ENCODE measurements at places on chromosomes 3 and 15.

GRCh38 chr3:65268426-65268825 lies 580.6 kb upstream of the ADAMTS9 start:
- DNase-seq = no peak

GRCh38 chr15:67821784-67822440 lies 3.4 kb upstream of the SKOR1 start:
- peak; percentile 74 for DNase-seq

DNA sequence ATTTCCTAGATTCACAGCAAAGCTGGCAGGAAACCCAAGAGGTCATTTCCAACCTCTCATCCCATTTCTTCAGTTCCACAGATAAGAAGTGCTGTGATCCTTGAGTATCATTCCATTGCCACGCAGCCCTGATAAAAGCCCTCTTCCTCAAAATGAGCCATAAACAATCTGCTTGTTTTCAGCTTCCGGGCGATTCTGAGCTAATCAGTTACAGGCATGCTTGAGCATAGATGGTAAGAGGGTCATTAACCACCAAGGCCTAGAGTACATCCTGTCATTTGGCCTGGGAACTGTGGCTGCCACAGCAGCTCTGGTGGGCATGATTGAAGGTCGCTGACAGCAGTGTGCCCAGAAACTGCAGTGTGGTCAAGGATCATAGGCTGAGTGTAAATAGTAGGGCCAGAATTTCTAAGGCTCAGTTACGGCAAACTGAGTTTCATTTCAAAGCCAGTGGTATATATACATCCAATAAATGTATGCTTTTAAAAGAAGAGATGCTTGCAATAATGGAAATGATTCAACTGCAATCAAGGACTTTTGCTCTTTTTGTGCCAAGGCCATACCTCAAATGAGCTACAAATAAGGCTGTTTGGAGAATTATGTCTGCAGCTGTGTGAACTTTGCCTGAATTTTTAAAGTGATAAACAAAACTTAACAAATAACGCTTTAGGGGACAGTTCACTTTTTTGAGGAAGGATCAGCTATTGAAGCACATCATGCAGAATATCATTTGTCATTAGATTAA lies 47.3 kb downstream of the P3H2 start:
- DNase-seq = peak; percentile 39

- no peak for DNase-seq
These were observed 29.1 kb downstream of the SCG5 start for GRCh38 chr15:32670623-32671022.

- no peak for DNase-seq
These were observed 6.5 kb downstream of the PSMD2 start for GRCh38 chr3:184305577-184305976.

GRCh38 chr15:64634576-64635498 lies 140.6 kb downstream of the RBPMS2 start:
- no peak for DNase-seq

- no peak for DNase-seq
These were observed 303.9 kb upstream of the ALCAM start for GRCh38 chr3:105062853-105063252.

DNA sequence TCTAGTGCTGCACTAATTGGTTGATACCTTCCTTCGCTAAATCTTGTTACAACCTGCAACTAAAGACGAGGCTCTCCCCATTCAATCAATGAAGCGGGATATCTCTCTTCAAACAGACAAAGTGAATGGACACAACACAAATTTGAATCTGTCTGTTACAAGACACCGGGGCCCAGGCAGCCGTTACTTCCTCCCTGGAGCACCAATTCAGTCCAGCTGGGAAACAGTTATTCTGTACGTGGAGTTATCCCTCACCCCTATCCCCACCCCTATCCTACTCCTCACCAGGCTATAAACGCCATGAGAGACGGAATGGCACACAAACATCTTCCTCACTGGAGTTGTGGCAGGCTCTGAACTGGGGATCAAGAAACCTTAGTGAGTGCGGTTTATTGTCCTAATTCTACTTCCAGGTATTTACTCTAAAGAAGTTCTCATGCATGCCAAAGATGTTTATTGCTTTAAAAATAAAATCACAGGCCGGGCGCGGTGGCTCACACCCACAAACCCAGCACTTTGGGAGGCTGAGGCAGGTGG lies 181.8 kb downstream of the FOXP1 start:
- no peak for DNase-seq

GRCh38 chr15:98528046-98528725 lies 120.2 kb upstream of the IGF1R start:
- DNase-seq = no peak

GRCh38 chr15:72796515-72797337 lies 13.2 kb upstream of the ADPGK start:
- DNase-seq = peak; percentile 93

DNA sequence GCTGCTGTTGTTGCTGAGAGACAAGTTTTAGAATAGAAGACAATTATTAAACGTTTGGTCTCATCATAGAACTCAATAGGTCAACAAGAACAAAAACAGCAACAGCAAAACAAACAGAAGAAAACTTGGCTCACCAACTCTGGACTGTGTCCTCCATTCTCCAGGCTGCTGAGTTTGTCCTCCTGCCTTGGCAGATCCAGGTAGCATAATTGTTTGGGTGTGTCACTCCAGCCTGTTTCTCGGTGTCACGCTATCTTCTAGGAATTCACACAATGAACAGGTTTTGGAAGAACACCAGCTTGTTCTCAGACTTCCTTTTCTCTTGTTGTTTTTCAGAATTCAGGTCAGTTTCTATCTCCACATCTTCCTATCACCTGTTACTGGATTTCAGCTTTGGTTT lies 34.7 kb downstream of the ARRDC4 start:
- no peak for DNase-seq

DNA sequence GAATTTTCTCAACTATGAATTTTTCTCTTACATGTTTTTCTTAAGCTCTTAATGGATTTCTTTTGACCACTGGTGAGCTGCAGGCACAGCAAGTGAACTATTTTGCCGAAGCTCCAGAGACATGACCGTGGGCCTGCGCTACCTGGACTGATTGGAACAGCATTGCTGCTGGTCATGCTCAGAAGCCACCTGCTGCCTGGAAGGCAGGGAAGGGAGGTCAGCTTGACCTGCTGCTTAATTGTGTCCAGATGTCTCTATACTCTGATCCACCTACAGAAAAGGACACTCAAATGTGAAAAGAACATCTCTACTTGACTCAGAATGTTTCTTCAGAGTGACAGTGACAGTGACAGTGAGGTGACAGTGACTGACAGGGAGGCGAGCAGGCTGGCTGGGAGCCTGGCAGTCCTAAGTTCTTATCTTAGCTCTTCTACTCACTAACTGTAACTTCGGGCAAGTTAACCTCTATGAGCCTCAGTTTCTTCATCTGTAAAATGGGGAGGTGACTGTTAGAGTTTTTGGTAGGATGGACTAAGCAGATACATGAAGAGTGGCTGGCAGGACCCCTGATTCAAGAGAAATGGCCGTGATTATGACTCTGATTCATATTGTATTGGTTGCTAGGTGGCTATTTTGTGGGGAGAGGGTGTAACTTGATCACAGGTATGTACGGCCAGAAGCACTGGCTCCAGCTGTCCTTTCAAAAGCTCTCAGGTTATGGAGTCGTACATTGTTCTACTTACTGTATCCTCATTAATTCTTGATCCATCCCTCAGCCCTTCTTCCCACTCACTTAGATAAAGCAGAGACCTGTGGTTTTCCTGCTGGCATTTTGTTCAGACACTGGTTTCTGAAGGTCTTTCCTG lies 54.8 kb upstream of the DLG1 start:
- DNase-seq = peak; percentile 41

DNA sequence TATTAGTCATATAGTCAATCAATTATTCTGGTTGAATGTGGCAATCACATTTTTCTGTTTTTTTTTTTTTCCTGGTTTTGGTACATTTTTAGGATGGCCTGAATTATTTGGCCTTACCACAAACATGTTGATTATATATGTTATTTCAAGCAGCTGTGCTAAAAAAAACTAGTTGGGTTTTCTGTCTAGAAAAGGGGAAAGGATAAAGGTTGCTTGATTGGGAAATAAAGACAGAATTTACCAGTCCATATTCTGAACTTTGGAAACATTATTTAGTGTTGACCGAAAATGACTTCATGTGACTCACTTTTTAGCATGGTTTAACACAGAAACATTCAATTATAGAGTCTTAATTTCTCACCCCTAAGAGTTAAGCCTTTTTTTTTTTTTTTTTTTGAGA lies 8.1 kb downstream of the MORF4L1 start:
- DNase-seq = no peak

GRCh38 chr3:61449327-61450040 lies 111.9 kb upstream of the PTPRG start:
- DNase-seq = no peak

DNA sequence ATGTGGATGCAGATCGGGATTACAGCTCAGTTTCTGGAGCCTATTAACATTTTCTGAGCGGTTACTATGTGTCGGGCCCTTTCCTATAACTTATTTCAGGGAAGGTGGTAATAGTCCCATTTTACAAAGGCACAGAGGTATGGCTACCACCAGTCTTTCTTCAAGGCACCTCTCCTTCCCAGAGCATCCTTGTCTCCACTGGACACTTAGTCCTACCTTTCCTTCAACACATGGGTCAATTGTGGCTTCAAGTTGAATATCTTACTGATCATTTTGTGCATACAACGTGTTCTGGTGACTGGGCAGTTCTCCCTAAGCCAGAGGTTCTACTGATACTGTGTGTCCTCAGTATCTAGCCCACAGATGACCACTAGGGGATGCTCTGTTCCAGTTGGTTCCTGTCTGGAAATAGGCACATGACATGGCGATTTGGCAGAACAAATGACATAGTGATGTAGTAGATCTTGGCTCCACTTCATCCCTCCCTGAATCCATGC lies 60.7 kb upstream of the CMTM8 start:
- peak; percentile 49 for DNase-seq

DNA sequence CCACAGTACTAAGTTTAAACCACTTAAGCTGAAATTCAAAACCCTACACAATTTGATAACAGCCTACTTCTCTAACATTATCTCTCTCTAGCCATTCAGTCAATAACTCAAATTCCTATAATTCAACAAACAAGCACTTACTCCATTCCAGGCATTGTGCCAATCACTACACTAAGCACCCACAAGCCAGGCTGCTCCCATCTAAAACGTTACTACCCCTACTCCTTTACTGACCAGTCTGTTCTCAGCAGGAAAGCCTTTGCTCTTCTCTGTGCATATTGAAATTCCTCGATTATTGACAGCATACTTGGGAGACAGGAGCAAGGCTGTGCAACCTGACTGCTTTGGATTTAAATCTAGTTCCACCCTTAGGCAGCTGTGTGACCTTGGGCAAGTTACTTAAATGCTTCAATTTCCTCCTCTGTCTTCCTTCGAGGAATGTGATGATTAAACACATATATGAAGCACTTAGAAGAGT lies 177.2 kb upstream of the THBS1 start:
- peak; percentile 66 for DNase-seq

- peak; percentile 16 for DNase-seq
These were observed 27.4 kb upstream of the PLXND1 start for GRCh38 chr3:129633751-129634481.

GRCh38 chr15:68375716-68376220 lies 56.2 kb downstream of the ITGA11 start:
- DNase-seq = no peak

DNA sequence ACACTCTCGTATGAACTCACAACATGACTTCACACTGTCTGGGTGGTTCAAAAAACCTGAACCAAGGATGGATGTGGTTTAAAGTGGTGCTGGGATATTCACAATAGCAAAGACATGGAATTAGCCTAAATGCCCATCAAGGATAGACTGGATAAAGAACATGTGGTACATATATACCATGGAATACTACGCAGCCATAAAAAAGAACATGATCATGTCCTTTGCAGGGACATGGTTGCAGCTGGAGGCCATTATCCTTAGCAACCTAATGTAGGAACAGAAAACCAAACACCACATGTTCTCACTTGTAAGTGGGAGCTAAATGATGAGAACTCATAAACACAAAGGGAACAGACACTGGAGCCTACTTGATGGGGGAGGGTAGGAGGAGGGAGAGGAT lies 3.3 kb upstream of the PRSS50 start:
- no peak for DNase-seq

DNA sequence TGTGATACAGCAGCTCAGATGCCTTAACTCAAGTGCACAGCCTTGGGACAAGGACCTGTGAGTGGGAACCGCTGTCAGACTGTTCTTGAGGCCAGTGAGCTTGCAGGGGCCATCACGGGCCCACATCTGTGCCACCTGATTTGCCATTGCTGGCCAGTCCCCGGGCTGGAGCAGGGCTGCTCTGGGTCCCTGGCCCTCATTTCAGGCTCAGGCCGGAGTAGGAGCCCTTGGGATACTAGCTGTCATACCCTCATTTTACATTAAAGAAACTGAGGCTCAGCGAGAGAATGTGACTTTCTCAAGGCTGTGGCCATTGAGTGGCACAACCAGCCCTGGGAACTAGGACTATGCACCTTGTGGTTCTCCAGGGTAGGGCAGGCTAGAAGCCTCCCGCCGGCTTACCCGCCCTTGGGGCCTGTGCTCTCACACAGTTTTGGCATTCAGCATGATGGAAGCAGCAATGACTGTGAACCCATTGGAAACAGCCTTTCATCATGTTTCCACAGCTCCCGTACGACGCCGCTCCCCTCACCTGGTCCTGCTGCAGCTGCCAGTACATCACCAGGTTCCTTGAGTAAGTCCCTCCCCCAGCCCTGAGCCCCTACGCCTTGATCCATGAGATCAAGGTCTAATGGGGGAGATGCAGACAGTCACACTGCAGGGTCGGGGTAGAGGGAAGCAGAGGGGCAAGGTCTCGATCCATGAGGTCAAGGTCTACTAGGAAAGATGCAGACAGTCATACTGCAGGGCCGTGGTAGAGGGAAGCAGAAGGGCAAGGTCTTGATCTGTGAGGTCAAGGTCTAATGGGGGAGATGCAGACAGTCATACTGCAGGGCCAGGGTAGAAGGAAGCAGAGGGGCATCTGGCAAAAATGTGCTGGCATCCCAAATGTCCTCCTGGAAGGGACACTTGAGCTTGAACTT lies 42.2 kb downstream of the GOLGA6L10 start:
- no peak for DNase-seq

- DNase-seq = no peak
These were observed 359.3 kb downstream of the IGSF11 start for GRCh38 chr3:118675305-118675704.

GRCh38 chr3:16392717-16393116 lies 120.8 kb downstream of the RFTN1 start:
- no peak for DNase-seq

GRCh38 chr3:182248349-182248880 lies 536.7 kb downstream of the SOX2 start:
- DNase-seq = peak; percentile 30

- DNase-seq = no peak
These were observed 33.5 kb downstream of the BDH1 start for GRCh38 chr3:197522183-197522715.

DNA sequence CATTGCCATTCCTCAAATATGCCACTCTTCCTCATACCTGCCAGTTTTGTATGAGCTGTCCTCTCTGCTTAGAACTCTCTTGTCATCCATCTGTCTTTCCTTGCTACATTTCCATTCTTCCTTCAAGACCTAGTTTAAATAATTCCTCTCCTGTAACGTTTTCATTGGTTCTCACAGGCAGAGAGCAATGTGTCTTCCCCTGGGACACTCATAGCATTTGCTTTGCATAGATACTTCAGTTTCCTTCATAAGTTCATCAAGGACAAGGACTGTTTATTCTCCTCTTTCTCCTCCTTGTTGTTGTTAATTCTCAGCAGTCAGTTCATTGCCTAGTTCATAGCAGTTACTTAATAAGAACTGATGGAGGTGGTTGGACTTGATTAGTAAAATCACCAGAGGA lies 10.5 kb downstream of the NR2C2 start:
- DNase-seq = no peak

- peak; percentile 62 for DNase-seq
These were observed 16.8 kb upstream of the FMN1 start for GRCh38 chr15:33211176-33211808.

GRCh38 chr3:169812332-169813235 lies at the start of the genes LRRC34 and LRRIQ4:
TSS of gene LRRC34 (minus strand) at chr3:169812904. CDS start at chr3:169812548, 356 bp downstream.
TSS of gene LRRIQ4 (plus strand) at chr3:169812870. CDS start at chr3:169821922, 9,052 bp downstream.
- DNase-seq = peak; percentile 87
